COLO829 (cell line): ENCODE measurements at places on chromosomes 2 and 18.
A peak's percentile ranks its signal among the peaks of the same experiment; 100 is the strongest.

DNA sequence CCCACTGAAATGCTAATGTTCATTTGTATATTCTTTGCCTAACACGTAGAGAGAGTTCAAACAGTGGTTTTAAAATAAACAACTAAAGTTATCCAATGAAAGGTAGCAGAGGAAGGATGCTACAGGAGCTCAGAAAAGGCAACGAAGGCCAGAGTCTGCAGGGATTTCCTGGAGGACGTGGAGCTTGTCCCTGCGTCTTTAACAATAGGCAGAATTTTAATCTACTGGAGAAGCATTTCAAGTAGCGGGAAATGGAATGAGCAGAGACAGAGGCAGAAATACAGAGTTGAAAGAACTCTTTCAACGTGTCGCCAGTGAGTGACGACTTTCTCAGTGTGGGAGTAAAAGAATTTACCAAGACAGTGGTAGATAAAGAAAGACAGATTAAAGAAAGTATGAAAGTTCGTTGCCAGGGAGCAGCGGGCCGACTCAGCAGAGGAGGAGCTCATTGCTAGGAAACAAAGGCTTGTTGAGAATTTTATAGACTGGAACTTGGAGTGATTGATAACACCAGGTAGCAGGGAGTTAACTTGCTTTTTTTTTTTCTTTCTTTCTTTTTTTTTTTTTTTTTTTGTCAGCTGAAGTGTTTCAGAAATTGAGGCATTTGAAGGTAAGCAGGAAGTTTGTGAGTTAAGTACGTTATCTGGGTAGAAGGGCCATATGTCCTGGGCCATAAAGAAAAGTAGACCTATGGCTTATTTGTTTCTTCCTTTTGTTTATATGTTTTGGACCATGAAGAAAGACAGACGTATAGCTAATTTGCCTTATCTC lies 625 bp upstream of the NBAS start:
- peak; percentile 69 for DNase-seq

DNA sequence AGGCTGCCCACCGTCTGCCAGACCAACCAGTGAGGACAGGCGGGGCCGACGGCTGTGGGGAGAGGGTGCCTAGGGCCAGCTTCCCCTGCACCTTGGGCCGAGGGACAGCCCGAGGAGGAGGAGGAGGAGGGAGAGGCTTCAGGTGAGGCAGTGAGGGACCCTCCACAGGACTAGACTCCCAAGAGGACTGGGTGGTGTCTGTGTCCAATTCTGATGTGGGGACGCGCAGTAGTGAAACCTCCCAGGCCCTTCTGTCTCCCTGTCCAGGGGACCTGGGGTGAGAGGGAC lies 19.8 kb upstream of the ASB1 start:
- no peak for DNase-seq

- DNase-seq = peak; percentile 6
These were observed 42.4 kb upstream of the MTIF2 start for GRCh38 chr2:55311444-55311870.

GRCh38 chr2:119317554-119317953 lies 49.1 kb downstream of the C2orf76 start:
- no peak for DNase-seq

- DNase-seq = no peak
These were observed 8.5 kb downstream of the HES6 start for GRCh38 chr2:238231251-238231793.

DNA sequence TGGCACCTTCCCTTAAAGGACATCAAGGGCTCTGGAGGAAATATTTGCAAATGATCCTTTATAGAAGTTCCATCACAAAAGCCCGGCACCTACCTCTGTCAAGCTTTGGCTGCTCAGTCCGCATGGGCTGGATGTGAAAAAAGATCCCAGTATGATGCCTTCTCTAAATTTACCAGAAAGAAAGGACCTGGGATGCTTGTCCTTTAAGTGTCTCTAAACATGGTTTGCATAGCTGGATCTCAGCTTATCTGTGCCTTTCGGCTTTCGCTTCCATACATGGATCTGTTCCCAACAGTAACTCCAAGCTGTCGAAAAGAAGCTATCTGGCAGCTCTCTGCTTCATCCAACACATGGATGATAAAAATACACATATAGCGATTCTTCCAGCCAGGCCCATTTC lies 60.4 kb upstream of the SLC8A1 start:
- no peak for DNase-seq

- no peak for DNase-seq
These were observed 12.0 kb downstream of the EXOC6B start for GRCh38 chr2:72813841-72814240.

- DNase-seq = no peak
These were observed 81.4 kb upstream of the CABLES1 start for GRCh38 chr18:23053776-23054457.

GRCh38 chr2:201678401-201678800 lies 20.0 kb downstream of the MPP4 start:
- DNase-seq = no peak

- no peak for DNase-seq
These were observed 93.7 kb upstream of the RBBP8 start for GRCh38 chr18:22839340-22839821.

DNA sequence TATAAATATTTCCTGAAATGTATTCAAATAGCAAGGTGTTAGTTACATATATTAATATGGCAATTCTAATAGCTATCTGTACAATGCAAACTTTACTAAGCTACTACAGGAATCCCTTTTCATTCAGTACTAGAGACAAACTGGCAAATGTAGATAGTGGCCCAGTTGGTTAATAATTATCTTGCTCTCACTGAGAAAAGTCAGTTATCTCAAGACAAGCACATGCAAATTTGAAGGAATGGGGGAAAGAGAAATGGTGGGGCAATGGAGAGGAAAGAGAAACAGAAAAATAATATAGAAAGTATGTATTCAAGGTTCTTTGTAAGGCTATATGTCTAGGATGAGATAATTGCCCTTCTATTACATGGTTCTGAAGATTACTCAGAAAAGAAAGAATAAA lies 280.0 kb downstream of the FIGN start:
- no peak for DNase-seq

GRCh38 chr2:128395196-128395595 lies 76.5 kb upstream of the HS6ST1 start:
- no peak for DNase-seq

- DNase-seq = no peak
These were observed 19.4 kb upstream of the NCL start for GRCh38 chr2:231483398-231484329.

- no peak for DNase-seq
These were observed 86.6 kb downstream of the DTNB start for GRCh38 chr2:25586726-25587144.

DNA sequence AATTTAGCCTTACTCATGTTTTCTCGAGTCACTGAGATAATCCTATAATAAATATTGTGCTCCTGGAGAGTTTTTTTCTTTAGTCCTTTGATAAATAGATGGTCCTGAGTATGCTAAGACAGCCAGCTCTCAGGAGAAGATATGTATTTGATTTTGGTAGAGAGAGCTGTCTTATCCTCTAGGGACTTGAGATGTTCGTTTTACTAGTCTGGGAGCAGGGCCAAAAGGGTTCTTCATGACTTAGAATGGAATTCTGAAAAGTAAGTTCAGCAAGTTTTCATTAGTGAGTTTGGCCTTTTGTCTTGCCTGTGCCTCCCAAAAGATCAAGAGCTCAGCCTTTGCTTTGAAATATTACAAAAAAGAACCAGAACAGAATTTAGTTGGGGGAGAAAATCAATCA lies 246.7 kb downstream of the BABAM2 start:
- peak; percentile 20 for DNase-seq

DNA sequence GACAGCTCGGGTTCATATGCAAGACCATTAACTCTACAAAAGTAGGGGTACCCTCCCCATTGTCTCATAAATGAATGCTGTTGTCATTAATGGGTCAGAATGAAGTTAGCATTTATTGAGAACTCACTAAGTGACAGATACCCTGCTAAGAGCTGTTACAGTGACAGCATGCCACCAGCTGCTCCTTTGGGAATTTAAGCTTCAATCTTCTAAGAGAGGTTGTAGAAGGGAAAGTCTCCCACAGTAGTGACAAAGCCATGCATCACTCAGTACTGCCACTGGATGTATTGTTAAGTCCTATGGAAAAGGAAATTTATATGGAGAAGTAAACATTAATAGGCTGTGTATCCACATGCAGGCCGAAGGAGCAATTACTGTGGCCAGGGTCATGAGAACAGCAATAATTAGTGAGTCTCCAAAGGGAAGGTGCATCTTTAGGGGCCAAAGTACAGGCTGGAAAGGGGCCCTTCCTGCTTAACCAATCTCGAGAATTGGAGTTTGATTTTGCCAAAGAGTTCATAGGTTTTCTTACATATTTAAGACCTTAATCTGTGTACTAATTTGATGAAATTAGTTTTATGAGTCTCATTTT lies 64.5 kb upstream of the FAM124B start:
- no peak for DNase-seq

DNA sequence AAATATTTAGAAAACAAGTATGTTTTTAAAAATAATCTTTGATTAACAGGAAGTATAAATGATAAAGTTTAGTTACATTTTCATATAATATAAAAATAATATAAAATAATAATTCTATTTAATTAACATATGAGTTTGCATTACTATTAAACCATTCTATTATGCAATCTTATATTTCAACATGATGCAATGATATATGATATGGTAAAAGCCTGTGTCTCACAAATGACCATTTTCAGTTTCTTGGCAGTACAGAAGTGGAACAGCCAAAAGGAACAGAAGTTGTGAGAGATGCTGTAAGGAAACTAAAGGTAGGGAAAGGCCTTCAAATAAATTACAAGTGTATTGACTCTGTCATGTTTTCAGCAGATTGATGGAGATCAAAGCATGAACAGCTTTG lies 230.8 kb downstream of the GULP1 start:
- DNase-seq = no peak

DNA sequence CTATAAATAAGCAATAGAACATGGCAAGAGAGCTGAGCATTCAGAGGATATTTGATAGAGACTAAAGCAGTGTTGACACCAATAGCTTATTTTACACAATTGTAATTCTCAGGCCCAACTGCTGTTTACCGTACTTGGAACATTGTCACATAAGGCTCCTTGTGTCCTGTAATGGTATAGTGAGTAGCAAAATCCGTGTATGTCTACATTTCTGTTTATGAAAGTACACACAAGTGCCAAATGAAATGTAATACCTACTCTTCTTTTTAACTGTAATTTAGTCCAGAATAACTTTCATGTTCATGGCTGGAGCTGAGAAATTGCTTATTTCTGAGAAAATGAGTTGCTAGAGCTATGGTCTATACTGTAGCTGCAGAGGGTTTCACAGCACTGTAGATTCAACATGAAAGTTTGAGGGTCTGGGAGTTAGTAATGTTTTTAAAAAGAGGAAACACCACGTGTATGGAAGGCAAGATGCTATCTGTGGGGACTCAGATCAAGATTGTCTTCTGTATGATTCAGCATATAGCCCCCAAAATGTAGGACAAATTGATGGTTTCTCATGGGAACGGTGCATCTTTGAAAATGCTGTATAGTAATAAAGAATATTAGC lies 110.2 kb upstream of the NOSTRIN start:
- DNase-seq = no peak

GRCh38 chr18:35130236-35130635 lies 89.0 kb downstream of the MAPRE2 start:
- DNase-seq = no peak

DNA sequence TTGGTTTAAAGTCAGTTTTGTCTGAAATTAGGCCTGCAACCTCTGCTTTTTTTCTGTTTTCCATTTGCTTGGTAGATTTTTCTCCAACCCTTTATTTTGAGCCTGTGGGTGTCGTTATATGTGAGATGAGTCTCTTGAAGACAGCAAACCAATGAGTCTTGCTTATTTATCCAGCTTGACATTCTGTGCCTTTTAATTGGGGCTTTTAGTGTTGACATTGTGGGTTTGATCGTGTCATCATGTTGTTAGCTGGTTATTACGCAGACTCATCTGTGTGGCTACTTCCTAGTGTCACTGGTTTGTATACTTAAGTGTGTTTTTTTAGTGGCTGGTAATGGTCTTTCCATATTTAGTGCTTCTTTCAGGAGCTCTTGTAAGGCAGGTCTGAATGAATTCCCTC lies 18.8 kb downstream of the TMEM87B start:
- DNase-seq = no peak

DNA sequence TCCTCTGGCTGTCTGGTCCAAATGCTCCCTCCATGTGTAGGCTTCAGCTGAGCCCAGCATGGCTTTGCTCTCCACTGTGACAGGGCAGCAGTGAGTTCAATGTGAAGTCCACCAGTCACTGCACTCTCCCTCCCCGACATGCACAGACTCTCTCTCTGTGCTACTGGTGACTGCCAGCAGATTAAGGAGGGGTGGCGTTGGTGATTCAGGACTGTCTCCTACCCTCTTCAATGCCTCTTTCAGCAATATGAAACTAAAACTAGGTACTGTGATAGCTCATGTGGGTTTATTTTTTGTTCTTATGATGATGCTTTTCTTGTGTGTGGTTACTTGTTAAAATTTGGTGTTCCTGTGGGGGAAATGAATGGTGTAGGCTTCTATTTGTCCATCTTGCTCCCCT lies 201.0 kb upstream of the RBMS1 start:
- no peak for DNase-seq

DNA sequence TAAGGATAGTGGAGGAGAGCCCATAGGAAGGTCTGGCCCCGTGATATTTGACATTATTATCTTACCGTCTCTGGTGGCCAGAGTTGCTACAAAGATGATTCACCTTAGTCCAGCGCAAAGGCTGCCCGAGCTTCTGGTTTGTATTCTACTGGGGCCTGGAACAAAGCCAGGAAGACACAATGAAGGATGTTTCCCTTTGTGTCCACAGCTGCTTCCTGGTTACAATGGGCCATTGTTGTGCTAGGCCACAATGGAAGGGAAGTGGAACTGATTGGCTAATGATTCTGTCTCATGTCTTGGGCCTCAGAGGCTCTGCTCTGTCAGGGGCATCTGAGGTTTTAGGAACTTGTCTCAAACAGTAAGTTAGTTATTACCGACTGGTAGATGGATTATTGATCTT lies 132.2 kb downstream of the TDRD15 start:
- DNase-seq = peak; percentile 17

- DNase-seq = peak; percentile 28
These were observed 80.0 kb downstream of the EXOC6B start for GRCh38 chr2:72745679-72746368.

DNA sequence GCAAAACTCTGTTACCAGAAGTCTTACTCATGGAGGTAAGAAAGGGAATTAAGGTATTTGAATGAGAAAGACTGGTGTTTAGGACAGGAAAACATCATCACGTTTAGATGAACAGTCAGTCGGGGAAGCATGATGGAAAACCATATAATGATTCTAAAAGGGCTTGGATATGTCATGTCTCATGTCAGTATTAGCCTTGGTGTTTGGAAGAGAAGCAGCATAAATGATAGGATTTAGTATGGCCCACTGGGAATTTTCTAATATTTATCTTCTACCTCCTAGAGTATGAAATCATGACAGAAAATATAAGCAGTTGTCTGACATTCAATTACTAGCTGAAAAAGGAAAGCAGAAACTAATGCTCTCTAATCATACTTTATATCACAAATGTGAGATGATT lies 1643.6 kb upstream of the CELF4 start:
- no peak for DNase-seq
